Stimulated activated naive B cell treated with anti-CD40 and anti-IgM and Interleukin-4, amounts not matched to agents 10 μg/mL and 1 μg/mL and 100 μg/mL, for 72 hours (primary cell): ENCODE measurements at places on chromosomes 3 and 15.

- no peak for DNase-seq
These were observed 80.1 kb downstream of the FBLN2 start for GRCh38 chr3:13628841-13629551.

GRCh38 chr3:11455956-11456355, 183.8 kb downstream of the ATG7 start:
- DNase-seq, result no peak

DNA sequence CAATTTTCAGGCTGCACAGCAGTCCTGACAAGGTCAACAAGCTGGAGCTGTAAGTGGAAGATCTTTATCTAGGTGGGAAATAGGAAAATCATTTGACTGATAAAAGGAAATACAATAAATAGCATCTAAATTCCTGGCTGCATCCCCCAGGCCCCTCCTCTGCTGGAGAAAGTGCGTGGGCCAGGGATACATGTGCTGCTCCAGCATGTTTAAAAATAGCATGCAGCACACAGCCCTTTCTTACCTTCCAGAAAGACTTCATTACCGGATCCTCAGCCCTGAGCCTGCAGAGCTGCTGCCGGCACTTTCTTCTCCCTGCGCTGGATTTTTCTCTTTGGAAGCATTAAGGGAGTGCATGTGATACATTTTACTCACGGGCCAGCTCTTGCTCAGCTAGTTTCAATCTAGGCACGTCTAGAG, 77.3 kb downstream of the HMG20A start:
- no peak for DNase-seq

DNA sequence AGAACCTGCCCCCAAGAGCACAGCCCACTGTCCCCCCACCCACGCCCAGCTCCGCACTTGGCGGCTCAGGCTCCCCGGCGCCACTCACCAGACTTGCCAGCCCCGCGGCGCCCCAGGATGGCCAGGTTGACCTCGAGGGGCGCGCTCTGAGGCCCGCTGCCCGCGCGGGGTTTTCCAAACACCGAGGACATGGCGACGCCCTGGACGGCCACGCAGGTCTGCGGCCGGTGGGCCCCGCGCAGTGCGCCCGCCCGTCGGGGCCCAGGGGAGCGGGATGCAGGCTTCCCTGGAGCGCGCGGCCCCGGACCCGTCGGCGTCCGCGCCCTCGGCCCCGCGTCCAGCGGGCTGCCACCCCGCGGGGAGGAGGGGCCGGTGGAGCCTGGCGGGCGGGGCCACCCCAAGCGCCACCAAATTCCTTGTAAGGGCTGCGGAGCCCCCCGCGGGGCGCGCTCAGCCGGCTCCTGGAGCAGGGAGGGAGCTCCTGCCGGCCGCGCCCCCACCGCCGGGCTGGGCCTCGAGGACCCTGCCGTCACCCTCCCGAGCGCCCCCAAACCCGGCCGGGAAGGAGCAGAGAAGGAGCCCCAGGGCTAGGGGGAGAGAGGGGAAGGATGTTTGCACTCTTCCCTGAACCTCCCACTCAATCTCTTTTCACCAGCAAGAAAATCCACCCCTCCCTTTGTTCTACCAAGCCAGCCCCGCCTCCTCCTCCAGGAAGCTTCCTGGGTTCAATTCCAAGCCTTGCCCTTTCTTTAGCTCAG, at the start of gene RASL12:
RASL12 (minus strand) TSS at position 347 of the 758 bp plus-strand sequence; CDS start at position 191, 156 bp downstream.
- no peak for DNase-seq

DNA sequence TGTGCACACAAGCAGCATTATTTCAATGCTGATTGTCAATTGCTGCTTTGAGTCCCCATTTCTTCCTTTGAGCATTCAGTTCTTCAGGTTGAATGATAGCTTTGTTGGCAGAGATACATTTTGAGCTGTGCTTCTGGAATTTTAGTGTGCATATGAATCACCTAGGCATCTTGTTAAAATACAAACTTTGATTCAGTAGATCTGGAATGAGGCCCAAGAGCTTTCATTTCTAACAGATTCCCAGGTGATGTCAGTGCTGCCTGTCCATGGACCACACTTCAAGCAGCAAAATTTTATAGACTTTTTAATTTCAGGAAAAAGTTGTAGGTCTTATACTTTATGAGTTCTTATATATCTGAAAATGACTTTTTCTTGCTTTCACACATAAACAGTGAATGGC, 131.1 kb downstream of the ADAMTSL3 start:
- no peak for DNase-seq

DNA sequence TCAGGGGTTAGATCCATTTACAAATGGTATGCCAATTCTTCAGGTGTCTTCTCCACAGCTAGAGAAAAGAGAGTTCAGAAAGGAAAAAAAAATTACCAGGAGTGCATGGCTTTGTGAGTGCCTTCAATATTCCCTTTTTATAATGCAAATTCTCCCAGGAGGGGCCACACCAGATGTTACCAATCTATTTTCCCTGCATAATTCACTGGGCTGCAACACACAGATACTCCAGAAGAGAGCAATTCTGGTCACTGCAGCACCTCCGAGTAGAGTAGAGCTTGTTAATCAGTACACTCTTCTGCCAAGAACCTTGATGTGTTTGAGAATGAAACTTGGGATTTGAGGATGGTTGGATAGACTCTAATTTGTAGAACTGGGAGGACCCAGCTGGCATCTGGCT, 80.7 kb upstream of the SPRED1 start:
- no peak for DNase-seq

DNA sequence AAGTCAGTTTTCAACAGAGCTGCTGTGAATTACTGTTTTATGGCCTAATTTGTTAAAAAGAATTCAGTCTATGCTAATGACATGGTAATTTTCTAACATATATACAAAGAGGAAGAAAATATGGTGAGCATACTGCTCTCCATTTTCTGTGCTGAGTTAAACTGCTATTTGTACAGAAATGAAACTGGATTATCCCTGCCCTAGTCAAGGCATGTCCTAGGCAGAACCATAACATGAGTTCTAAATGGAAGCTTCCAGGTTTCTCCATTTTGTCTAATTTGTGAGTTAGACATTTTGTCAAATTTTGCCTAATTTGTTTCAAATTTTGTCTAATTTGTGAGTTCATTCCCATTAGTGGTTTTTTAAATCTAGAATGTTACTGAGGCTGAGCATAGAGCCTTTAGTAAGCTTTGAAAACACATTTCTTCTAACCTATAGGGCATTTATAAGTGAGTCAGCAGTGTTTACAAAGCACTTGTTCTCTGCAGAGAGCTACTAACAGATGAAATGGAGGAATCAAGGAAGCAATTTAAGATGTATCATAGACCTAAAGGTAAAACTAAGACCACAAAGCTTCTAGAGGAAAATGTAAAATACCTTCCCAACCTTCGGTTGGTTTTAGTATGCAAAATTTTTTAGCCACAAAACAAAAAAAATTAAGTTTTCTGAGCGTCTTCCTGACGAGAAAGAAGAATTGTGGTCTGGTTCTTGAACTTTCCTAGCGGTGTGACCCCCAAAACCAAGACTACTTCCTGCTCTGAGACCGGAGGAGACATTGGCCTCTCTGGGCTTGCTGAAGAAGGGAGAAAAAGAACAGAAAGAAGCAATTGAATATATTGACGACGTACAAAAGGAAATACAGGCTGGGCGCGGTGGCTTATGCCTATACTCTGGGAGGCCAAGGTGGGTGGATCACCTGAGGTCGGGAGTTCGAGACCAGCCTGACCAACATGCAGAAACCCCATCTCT, 9.8 kb downstream of the P2RY14 start:
- DNase-seq, result peak; percentile 43

GRCh38 chr3:13235897-13236296, 162.7 kb upstream of the IQSEC1 start:
- DNase-seq, result no peak

GRCh38 chr3:56822501-56822900, 20.8 kb upstream of the ARHGEF3 start:
- DNase-seq, result no peak

DNA sequence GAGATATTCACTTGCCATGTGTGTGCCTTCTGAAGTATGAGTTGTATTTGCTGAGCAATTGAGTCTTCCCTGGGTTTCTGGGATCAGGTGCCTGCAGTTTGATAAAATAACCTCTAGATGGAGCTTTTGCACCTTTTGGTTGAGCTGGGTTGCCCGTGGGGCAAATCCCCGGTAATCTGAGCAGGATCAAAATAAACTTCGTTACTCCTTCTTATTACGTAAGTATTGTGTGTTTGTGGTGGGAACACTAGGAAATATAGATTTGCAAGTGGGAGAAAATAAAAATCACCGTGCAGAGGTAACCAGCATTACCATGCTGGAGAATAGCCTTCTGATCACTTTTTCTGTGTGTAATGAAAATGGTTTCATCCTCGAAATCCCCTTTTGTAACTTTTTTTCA, 277.4 kb upstream of the NR2E3 start:
- DNase-seq, result no peak

DNA sequence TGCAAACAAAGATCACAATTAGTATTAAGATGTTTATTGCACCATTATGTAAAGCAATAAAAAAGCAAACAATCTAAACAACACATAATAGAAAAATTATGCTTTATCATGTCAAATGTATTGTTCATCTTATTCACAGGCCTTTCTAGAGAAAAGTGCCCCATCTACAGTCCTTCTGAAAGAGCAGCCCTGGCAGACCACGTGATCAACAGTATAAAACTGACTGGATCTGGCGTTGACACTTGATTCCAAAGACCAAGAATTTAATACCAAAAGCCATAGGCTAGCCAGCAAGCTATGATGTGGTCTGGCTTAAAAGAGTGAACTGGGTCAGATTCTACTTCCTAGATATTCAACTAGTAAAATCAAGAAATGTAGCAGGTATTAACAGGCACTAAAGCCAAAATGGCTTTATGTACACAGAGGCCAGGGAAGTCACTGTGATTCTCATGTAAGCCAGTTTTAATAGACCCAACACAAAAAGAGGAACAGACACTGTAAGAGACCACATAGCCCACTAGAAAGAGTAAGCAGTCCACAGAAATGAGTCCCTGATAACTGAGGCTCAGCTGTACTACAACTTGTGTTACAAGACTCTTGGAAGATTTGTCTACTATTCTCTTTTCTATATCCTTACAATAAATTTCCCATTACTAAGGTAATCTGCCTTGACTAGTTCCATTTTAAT, 32.5 kb downstream of the DMXL2 start:
- no peak for DNase-seq

DNA sequence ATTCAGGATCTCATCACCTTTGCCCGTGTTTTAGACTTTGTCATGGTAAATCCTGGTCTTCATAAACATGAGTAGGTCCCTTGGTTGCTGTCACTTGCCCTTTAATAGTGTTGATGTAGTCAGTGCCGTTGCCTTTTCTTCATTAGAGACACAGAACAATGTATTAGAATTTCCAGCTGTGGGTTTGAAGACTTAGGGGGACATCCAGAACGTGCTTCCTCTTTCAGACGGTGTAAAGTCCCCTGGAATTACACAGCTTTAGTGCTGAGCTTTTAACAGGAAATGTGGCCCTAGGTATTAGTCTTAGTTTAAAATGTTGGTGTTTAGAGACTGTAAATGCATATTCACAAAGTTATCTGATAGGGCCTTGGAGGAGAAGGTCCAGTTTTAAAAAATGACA, 8.8 kb upstream of the LRCH3 start:
- peak; percentile 43 for DNase-seq

- DNase-seq, result no peak
These were observed 583.8 kb downstream of the FOXP1 start for GRCh38 chr3:70999730-71000129.

DNA sequence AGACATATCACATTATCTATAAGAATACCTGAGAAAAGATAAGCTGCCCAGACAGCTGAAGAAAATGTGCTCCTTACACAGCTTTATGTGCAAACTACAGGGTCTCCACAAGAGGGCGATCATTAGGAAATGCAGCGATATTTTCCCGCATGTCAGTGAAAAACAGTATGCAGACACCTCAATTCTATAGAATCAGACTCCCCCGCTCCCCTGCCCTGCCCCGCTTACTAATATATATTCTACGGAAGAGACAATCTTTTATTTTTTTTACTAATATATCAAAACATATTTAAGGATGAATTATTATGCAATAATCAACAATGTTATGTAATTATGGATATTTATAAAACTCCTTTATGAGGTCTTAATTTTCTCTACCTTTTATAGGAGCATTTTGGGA, 681.3 kb downstream of the ROBO1 start:
- peak; percentile 1 for DNase-seq

DNA sequence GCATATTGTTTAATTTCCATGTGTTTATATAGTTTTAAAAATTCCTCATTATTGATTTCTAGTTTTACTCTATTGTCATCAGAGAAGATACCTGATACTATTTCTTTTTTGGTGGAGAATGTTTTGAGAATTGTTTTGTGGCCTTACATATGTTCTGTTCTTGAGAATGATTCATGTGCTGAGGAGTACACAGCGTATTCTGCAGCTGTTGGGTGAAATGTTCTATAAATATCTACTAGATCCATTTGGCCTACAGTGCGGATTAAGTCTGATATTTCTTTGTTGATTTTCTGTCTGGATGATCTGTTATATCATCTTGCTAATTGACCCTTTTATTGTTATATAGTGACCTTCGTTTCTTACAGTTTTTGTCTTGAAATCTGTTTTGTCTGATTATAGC, 109.7 kb downstream of the UBE2E2 start:
- no peak for DNase-seq

- no peak for DNase-seq
These were observed 6.2 kb upstream of the PAK6 start for GRCh38 chr15:40232625-40233070.

- DNase-seq, result no peak
These were observed 699.9 kb upstream of the ZNF385D start for GRCh38 chr3:22450786-22451400.

DNA sequence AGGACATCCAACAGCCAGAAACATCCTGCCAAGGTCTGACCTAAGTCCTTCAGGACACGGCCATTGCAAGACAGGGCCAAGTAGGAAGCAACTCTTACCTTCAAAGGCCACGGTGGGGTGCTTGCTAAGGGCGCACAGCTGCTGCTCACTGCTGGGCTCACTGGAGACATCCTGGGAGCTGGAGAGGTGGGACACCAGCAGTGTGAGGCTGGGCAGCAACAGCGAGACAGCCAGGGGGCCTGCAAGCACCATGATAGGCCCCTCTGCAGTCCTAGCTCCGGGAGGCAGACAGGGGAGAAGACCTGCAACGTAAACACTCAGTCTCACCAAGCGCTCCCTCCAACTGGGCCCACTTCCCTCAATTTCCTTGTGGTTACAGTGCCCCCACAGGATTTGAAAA, 79.2 kb downstream of the SEMA5B start:
- DNase-seq, result no peak

DNA sequence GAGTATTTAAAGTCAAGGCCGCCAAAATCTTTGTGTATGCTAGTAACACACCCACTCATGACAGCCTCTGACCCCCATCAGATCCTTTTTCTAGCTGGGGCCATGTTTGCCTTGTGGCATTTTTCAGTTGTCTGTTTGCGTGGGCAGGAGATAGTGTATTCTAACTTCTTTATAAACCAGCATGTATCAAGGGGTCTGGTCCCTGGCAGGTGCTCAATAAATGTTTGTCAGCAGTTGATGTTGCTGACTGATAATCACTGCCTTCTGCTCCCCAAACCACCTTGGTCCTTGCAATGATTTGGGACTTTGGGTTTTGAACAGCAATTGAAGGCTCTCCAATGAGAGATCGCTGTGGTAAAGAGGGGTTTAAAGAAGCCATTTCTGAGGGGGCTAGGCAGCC, 19.2 kb downstream of the RARB start:
- no peak for DNase-seq
